Hematopoietic multipotent progenitor cell treated with erythropoietin and hydrocortisone succinate and interleukin-3 and kit ligand, for 4 days (in vitro differentiated cells): ENCODE measurements at places on chromosomes 1 and 21.
A peak's percentile ranks its signal among the peaks of the same experiment; 100 is the strongest.

DNA sequence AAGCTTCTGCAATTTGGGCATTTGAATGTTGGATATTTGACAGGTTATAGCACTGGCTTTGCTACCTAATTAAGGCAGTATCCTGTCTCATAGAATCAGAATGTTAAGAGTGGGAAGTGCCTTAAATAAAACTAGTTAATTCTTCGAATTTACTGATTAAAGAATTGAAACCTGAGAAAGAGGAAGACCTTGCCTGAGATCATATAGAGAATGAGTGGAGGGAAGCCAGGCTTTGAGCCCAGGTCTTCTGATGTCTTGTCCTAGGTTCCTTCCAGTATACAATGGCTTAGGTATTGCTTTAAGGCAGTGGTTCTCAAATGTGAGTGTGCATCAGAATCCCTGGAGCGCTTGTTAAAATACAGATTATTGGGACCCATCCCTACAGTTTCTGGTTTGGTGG is 20.9 kb upstream of the SH3BGRL3 start:
- DNase-seq: no peak

DNA sequence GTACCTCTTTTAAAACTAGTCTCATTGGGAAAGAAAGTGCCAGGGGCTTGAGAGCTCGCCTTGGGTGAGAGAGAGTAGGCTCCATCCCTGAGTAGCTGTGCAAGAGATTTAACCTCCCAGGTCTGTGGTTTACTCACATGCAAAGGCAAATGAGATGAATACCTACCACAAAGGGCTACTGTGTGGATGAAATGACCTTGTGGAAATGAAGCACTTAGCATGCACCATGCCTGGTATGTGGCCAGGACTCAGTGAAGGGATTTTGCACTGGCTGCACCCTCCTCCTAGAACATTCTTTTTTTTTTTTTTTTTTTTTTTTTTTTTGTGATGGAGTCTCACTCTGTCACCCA is 120.3 kb downstream of the PROX1 start:
- DNase-seq: no peak

DNA sequence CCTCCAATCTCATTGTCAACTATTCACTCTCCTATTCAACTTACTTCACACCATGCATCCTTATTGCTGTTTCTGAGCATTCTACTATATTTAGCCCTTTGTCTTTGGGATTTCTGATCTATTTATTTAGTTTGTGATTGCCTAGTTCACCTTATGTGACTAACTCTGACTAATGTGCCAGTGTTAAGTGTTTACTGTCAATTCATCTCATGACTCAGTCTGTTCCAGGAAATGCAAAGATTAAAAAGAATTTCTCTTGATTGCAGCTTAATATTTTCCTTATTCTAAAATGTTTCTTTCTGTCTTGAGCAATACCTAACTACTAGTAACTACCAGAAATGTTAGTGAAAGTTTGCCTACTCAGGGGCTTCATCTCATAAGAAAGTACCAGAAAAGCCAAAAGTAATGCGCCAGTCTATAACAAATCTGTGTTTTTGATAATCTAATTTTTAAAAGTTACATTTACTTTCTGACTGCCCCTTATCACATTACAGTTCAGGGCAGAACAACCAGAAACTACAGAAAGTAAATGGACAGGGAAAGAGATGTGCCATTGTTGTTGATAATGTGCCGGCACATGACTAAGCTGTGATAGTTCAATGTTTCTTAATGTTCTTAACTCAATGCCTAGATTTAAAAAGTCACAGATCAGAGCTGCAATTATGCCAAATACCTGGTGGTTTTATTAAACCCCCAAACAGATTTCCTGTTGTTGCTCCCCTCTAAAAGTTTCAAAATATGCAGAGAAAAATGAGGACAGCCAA is 556.5 kb downstream of the PTBP2 start:
- DNase-seq: no peak

GRCh38 chr1:200128944-200129879 is 101.7 kb downstream of the NR5A2 start:
- peak; percentile 32 for DNase-seq

- DNase-seq: peak; percentile 73
Measured at GRCh38 chr1:160436966-160437365, 36.6 kb downstream of the VANGL2 start.

GRCh38 chr1:168468822-168469221 is 75.0 kb downstream of the XCL2 start:
- no peak for DNase-seq

GRCh38 chr21:36209626-36210171 is 53.1 kb downstream of the DOP1B start:
- DNase-seq: peak; percentile 79

DNA sequence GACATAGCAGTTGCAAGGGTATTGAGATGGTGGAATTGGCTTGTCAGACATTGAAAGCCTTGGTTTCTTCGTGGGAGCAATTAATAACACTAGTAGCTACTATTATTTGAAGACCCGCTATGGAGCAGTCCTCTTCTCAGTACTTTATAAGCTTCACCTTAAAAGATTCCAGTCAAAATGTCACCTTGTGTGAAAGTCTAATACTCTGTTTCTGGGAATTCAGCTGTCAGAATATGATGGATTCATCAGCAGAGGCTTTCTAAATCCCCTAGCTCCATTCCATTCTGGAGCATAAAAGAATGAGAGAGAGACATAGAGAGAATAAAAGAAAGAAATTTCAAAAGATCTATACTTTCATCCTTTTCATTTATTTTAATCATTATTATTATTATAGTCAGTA is 375.9 kb upstream of the ADGRL2 start:
- no peak for DNase-seq

GRCh38 chr1:197472141-197472540 is 204.1 kb downstream of the CRB1 start:
- DNase-seq: no peak

- DNase-seq: no peak
Measured at GRCh38 chr1:66182551-66183178, 351.3 kb upstream of the SGIP1 start.

GRCh38 chr1:202972046-202972445 is 5.0 kb upstream of the CYB5R1 start:
- DNase-seq: no peak

DNA sequence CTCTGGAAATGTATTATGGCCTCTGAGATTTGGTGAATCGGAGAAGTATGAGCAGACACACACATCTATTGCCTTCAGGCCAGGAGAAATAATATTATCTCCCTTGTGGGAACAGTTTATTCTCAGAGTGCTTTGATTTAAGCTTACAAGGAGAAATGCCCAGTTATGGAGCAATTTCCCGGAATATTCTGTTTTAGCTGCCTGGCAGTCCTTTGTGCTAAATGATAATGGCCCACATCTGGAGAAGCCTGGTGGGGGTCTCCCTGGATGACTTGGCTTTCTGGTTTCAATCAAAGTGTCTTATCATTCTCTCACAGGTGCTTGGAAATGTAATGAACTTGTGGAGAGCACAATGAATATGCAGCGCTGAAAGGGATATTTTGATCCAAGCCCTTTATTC is 389.6 kb upstream of the USP24 start:
- no peak for DNase-seq

- peak; percentile 66 for DNase-seq
Measured at GRCh38 chr1:58249737-58250586, 296.6 kb downstream of the OMA1 start.

DNA sequence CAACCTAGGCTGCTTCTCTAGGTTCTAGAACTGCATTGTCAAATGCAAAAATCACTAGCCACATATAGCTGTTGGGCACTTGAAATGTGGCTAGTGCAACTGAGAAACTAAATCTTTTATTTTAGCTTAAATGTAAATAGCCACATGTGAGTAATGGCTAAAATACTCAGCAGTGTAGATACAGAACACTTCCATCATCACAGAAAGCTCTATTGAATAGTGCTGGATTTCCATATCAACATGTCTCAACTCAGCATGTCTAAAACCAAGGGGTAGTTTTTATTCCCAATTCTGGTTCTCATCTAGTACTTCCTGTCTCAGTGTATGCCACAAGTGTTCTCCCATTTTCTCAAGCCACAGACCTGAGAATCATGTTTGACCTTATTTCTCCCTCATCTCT is 7.5 kb upstream of the TP53BP2 start:
- DNase-seq: no peak

GRCh38 chr1:43925846-43926245 is 7.8 kb upstream of the ARTN start:
- no peak for DNase-seq

- DNase-seq: peak; percentile 56
Measured at GRCh38 chr1:156744786-156745419, 4.0 kb upstream of the MRPL24 start.

GRCh38 chr1:218759795-218760194 is 413.9 kb upstream of the LYPLAL1 start:
- no peak for DNase-seq

- peak; percentile 86 for DNase-seq
Measured at GRCh38 chr1:1777950-1778662, at the start of gene NADK. Gene NADK, minus strand, starts transcription at chr1:1778470. Its CDS starts 13,064 bp downstream, at chr1:1765406.

GRCh38 chr1:222546548-222547259 is 1.2 kb downstream of the HHIPL2 start:
- DNase-seq: no peak

DNA sequence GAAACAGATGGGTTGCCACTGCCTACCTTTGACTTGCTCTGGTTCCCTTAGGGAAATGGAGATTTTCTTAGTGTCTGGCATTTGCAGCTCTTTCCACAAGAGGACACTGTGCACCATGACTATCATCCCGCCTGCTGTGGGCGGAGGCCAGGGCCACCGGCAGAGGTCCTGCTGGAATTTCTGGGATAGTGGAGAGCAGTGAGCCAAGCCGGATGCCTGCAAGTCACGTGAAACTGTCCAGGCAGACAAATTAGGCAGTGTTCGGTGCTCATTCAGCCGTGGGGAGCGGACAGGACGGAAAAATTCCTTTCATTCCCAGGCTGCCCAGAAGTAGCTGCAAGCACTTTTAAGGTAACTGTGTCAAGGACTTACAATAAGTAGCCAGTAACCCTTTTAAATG is 43.4 kb downstream of the IGSF5 start:
- peak; percentile 9 for DNase-seq

DNA sequence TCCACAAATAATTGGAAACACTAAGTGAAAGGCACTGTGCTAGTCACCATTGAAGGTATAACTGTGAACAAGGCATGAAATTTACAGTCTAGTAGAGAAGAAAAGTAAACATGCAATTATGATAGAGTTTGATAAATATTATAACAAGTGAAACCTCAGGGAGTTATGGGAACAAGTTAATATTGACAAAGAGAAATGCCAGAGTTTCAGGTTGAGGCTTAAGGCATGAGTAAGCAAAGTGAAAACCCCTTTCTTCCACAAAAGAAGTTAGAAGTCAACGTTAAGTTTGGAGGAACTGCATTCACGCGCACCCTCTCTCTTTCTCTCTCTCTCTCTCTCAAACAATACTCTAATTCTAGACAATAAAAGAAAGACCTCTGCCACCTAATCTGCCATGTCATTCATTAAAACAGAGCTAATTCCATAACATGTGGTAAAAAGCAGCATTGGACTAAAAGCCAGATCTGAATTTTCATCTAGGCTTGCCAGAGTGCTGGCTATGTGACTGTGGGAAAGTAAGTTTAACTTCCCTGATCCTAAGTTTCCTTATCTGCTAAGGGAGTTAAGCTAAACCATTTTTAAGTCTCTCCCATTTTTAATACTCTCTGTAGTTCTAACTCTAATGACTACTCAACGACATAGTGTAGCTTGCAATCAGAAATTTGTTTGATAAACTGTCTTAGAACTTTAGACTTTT is 22.0 kb downstream of the SLC44A5 start:
- no peak for DNase-seq

GRCh38 chr1:221878134-221878533 is 136.2 kb upstream of the DUSP10 start:
- DNase-seq: peak; percentile 54

DNA sequence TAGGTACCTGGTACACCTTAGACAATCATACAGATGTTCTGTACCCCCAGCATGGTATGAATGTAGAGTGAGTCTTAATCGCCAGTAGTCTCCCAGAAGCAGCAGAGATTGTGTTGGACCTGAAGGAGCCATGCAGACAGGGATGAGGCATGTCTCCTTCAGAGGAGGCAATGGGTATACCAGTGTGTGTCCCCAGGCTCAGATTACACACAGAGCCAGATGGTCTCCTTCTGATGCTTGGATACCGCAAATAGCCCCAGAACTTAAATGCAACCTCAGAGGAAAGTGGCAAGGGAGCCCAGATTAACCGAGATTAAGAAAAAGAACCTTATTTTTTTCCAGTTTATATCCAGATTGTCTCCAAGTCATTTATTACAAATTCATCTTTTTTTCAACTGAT is 96.8 kb upstream of the C21orf91 start:
- DNase-seq: no peak

GRCh38 chr1:36516372-36517010 is 33.8 kb upstream of the CSF3R start:
- peak; percentile 82 for DNase-seq

- no peak for DNase-seq
Measured at GRCh38 chr1:214106375-214106774, 118.6 kb downstream of the PROX1 start.

DNA sequence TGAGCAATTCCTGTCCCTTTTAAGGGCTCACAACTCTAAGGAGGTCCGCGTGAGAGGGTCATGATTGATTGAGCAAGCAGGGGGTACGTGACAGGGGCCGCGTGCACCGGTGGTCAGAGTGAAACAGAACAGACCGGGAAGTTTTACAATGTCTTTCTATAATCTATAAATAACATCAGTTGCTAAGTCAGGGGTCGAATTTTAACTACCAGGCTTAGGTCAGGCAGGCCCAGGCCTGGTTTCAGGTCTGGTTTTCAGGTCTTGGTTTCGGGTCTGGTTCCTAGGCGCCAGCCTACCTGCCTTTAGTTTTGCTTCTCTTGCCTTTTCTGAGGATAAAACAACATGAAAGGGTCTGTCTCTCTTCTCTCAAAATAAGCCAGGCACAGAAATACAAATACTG is 476.0 kb upstream of the CAMK1G start:
- DNase-seq: no peak

GRCh38 chr1:20096840-20097447 is 22.4 kb downstream of the PLA2G2D start:
- no peak for DNase-seq

DNA sequence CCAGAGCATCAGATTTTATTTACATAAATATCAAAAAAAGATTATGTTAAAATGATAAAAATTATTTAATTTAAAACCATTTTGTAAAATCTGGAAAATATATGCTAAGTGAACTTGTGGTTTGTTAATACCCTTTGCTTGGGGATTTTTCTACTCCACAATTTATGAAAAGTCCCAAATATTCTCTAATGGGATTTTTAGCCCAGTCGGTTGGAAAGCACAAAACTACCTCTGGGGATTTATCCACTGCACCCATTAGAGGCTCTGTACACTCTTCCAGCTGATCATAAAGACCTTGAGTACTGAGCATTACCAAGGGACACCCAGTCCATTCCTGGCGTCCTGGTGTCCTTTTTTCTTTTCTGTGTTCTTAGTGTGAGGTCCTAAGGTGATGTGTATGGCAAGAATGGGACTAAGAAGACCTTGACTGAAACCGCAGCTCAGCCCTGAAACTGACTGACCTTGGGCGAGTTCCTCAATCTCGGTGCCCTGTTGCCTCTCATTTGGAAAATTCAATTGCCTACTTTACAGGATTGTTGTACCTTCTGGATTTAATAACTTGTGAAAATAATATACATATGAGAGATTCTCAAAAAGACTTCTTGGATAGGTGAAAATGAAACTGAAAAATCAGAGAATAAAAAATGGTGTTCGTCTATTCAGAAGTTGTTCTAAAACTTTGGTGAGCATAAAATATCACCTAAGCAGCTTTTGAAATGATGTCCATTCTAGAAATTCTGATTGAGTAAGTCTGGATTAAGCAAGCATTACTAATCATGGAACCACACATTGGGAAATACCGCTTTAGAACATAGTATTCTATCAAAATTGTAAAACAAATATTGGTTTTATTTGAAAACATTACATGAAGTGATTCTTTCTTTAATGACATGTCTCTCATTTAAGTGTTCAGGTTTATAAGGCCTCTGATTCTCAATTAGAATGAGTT is 21.5 kb upstream of the SAMSN1 start:
- peak; percentile 41 for DNase-seq

GRCh38 chr1:171110621-171111326 is 20.1 kb downstream of the FMO3 start:
- DNase-seq: no peak
